Activated CD4-positive, alpha-beta T cell treated with anti-CD3 and anti-CD28 coated beads for 24 hours (primary cell): ENCODE measurements at places on chromosomes 5 and 9.

- no peak for DNase-seq
Measured at GRCh38 chr5:88490874-88491273, 222.2 kb upstream of the TMEM161B start.

- no peak for DNase-seq
Measured at GRCh38 chr5:167478188-167478587, 813.3 kb upstream of the WWC1 start.

- no peak for DNase-seq
Measured at GRCh38 chr9:125246261-125246667, 5.1 kb upstream of the HSPA5 start.

- peak; percentile 61 for DNase-seq
Measured at GRCh38 chr5:139844472-139845145, 49.0 kb downstream of the PSD2 start.
